ENCODE measurements at places on chromosomes 5 and 9. TPM values are rescaled to one million over a fixed set of nuclear protein-coding genes. Genes with fewer than 3 reads are reported as not detected.

SHISAL2B gene
- not detected for total RNA-seq

GRM6 gene
- total RNA-seq, result not detected

OCLN gene
- 5.5 TPM for total RNA-seq

DND1 gene
- total RNA-seq, result 0.39 TPM

PCDHGA4 gene
- 3.5 TPM for total RNA-seq

KIF12 gene
- not detected for total RNA-seq

KLF4 gene
- 36.0 TPM for total RNA-seq

ELAVL2 gene
- total RNA-seq, result under 0.01 TPM

SPOCK1 gene
- 17.0 TPM for total RNA-seq

SPATA31D4 gene
- total RNA-seq, result not detected

PDE6A gene
- total RNA-seq, result not detected

CCL28 gene
- total RNA-seq, result 1.4 TPM

DBH gene
- total RNA-seq, result not detected

NUTM2F gene
- total RNA-seq, result not detected

ANKRD20A1 gene
- not detected for total RNA-seq

GPR150 gene
- total RNA-seq, result 0.20 TPM

OGN gene
- total RNA-seq, result 4.0 TPM

TSSK1B gene
- 0.20 TPM for total RNA-seq

TGFBI gene
- 386 TPM for total RNA-seq

SLC6A18 gene
- total RNA-seq, result not detected
